ENCODE measurements at places on chromosomes 7 and 10.

- DNase-seq, result no peak
These were observed 222.9 kb upstream of the PITRM1 start for GRCh38 chr10:3395458-3395861.

GRCh38 chr10:6625428-6625827 is 45.4 kb upstream of the PRKCQ start:
- no peak for DNase-seq

GRCh38 chr7:114084472-114085312 is 165.9 kb upstream of the PPP1R3A start:
- peak; percentile 23 for DNase-seq

DNA sequence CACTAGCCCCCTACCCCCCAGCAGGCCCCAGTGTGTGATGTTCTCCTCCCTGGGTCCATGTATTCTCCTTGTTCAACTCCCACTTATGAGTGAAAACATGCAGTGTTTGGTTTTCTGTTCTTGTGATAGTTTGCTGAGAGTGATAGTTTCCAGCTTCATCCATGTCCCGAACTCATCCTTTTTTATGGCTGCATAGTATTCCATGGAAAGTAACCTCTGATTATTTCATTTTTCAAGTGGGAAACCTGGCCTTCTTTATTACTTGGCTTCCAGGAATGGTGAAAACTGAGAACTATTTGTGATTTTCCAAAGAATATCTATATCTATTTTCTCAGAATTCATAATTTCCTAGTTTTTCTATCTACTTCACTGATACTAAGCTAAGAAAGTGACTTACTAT is 235.0 kb downstream of the MTERF1 start:
- no peak for DNase-seq

GRCh38 chr7:33517191-33517590 is 387.8 kb downstream of the BBS9 start:
- DNase-seq, result no peak

GRCh38 chr10:109998513-109998912 is 9.3 kb upstream of the ADD3 start:
- no peak for DNase-seq

- no peak for DNase-seq
These were observed 152.1 kb upstream of the GHITM start for GRCh38 chr10:83987216-83987615.
